Adrenal gland (tissue), 19 donors: ENCODE measurements at places on chromosomes 1 and 21.
A peak's percentile ranks its signal among the peaks of the same experiment; 100 is the strongest.

DNA sequence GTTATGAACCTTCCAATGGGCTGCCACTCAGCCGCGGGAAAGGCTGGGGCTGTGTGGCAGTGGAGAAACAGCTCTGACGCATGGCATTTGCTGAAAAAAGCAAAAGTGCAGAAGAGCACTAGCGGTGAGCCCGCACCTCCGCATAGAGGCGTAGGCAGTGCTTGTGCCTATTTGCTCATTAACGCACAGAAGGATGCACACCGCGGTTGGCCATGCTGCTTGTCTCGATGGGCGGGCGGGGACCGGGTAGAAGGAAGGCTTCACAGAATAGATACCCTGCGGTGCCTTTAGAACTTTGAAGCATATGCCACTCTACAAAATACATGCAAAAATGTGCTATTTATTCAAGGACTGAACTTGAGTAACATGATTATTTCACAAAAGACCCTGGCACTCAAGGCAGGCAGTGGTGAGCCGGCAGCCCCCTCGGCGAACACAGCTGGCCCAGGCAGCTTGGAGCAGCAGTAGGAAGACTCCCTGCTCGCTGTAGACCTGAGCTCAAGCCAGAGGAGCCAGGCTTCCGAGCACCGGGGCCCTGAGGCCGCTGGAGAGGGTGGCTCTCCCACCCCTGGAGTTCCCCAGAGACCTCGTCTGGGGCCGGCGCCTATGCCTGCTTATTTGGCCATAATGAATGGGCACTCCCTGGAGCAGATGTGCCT, 71.5 kb downstream of the SIK1 start:
- no peak for DNase-seq

DNA sequence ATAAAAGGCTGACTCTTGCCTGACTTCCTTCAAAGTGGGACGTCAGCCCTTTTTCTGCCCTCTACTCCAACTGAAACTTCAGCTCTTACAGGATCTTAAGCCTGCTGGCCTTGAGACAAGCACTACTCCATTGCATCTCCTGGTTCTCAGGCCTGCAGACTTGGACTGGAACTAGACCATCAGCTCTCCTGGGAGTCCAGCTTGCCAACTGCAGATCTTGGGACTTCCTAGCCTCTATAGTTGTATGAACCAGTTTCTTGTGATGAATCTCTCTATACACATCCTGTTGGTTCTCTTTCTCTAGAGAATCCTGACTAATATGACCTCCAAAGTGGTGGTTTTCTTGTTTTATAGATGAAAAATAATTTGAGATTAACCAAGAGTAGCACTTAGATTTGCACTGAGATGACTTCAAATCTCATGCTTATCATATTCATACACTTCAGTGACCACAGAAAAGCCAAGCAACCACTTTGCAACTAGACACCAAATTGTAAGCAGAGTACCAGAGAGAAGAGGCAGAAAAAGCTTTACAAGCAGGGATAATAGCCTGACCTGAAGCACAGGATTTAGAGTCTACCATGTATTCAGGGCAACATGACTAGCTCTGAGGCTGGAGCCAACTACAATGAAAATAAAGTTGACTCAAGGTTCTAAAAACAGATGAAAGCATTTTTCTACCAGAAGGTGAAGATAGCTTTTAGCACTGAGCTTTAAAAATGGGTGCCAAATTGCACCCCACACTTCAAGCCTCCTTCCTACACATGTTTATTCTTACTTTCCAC, 661.3 kb upstream of the USP24 start:
- DNase-seq, result no peak

DNA sequence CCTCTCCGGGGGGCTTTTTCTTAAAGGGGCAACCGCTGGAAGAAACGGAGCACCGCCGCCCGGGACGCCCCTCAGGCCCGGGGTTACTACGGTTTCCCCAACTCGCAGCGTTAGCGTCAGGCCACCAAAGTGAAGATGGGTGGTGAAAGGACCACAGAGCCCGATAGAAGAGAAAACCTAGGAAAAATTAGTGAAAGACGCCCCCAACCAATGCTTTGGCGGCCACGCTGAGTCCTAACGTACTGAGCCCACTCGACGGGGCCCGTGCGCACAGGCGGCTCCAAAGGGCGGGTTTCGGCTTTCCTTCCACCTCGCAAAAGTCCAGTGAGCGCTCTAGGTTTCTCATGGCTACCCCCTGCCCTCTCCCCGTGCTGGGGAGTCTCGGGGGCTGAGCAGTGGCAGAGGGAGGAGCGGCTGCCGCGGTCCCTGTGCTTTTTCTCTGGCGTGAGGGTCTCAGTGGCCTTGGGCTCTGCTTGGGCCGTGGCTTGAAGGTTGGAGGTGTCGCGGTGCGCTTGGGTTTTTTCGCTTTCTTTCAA, 12.2 kb upstream of the SPEN start:
- no peak for DNase-seq

GRCh38 chr1:172719694-172720138, 60.8 kb downstream of the FASLG start:
- no peak for DNase-seq

DNA sequence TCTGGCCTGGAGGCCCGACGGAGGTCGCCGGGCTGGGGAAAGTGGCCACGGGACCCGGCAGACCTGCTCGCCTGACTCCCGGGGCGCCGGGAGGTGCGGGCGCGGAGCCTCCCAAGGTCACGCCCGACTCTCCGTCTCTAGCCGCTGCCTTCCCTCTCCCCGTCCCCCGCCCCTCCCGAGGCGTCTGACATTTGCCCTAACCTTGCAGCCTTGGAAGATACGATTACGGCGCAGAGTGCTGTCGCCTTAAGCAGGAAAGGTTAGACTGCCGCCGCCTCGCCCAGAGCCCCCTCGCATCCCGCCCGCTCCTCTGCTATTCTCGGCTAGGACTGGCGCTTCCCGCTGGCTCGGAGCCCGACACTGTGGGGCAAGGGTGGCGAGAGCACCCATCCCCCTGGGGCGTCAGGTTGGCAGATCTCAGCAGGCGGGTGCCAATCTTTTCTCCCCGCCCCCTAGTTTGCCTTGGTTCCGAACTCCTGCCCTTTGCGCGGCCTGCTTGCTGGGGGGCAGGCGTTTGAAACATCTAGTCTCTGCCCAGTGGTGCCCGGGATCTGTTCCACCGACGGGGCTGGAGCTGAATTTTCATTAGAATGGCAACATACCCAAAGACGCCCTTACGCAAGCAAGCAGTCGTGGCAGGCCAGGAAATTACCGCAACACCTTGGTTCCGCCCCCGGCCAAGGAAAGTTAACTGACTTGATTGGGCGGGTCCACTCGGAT, 835 bp downstream of the PGM1 start:
- peak; percentile 85 for DNase-seq

DNA sequence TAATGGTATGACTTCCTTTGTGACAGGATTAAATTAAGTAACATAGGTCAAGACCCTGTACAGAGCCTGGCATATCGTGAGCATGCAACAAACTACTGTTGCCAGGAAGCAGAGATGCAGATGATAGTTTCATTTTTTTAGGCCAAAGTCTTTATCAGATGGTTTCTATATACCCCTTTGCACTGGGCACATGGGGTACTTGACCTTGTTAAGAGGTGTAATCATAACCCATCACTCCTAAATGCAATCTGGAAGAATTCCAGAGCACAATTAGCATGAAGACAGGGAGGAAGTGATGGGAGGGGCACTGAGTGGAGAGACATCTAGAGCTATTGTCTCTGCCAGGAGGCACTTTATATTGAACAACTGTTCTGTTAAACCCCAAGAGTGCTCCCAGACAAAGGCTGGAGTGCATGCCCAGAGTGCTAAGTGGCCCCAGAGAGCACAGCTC, 22.1 kb downstream of the ZBTB17 start:
- no peak for DNase-seq

DNA sequence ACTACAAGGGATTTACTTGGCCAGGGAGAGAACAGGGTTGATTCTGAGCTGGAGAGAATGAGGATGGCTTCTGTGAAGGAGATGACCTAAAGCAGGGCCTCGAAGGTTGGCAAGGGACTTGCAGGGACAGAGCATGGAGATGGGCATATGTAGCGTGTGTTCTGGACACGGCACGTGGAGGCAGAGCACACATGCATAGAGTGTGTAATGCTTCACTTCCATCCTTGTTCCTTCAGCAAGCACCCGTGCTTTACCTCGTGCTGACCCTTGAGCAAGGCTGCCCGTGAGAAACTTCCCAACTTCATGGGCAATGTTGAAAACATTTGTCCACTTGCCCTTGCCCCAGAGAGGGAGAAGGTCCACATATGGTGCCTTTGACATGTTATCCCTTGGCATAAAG, 33.1 kb downstream of the NFIA start:
- no peak for DNase-seq

GRCh38 chr1:185408700-185409270, 91.7 kb upstream of the IVNS1ABP start:
- no peak for DNase-seq

DNA sequence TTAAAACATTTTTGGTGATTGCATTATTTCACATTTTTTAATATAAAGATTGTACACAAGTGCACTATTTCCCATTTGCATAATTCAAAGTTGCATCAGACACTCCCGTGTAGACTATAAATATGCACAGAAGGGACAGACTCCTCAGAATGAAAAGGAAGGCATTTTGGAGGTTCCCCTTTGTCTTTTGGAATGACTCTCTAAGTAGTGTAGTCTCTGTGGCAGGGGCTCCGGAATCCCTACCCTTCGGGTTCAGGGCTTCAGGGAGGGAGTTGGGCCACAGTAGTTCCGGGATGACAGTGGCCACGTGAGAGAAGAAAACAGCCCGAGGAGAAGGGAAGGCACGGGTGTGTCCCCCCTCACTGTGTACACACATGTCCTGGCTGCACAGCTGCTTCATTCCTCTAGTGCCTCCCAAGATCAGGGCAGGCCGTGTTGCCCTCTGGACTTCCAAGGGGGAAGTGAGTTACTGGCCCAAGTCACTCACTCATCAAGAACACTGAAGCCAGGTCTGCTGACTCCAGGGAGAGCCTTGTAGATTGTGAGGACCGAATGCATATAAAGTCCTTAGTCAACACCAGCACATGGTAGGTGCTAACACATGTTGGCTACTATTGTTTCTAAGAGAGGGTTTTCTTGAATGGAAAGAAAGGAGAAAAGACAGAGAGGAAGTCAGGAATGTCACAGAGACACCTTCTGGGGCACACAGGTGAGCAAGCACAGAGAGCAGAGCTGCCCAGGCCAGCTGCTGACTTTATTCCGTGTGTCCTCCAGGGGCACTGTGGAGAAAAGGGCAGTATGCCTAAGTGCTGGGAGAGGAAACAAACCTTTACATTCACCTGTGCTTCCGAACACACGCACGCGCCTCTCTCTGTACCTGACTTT, 39.8 kb downstream of the LHX4 start:
- DNase-seq, result no peak

DNA sequence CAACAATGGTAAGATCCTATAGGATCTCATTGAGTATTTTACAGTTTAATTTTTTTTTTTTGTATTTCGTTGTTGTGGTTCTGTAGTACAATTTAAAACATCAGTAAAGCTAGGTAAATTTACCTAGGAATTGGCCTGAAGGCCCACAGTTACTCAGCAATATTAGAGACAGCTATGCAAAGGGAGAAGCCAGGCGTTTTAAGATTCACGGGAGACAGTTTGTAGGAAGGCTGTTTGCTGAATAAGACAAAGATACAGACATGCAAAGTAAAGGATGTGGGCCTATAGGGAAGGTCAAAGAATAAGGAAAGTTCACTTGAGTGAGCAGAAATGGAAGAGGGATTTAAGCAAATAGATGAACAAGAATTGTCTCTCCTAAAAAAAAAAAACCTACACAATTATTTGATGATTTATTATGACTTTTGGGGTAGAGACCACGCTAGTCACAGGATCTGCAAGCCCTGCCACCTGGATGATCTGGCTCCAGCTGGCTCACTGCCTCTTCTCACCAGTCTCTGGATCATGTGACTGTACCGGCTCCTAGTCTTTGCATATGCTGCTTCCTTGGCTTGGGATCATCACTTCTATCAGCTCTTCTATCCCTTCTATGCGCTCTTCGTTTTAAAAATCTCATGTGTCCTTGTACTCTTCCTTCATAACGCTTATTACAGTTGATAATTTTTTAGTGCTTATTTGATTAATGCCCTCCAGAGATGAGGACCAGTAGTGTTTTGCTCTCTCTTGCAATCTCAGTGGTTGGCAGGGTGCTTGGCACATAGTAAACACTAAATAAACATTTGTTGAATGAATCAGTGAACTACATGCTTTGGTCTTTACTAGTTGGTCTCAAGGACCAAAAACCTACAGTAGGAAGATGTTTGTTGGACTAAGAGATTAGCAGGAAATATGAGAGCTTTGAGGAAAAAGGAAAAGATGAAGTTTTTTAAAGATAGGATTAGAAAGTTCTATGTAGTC, 14.1 kb downstream of the DYRK1A start:
- peak; percentile 43 for DNase-seq

DNA sequence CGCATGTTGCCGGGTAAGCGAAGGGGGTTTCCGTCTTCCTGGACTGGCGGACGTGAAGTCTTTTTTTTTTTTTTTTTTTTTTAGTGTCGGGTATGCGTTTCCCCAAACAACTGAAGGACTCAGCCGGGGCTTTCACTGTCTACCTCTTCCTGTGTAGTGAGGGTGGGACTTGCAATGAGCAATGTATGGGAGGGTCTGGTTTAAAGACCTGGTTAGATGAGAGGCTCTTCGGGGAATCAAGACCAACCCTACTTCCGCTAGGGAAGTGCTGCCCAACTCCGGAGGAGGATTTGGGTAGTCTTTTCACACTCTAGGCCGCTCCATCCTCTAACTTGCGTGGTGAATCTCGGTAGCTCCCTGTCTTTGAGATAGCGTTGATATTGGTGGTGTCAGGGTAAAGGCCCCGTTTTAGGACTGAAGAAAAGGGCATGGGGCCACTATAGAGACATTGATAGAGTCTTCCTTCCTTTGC, 754 bp downstream of the PRRC2C start:
- DNase-seq, result no peak

DNA sequence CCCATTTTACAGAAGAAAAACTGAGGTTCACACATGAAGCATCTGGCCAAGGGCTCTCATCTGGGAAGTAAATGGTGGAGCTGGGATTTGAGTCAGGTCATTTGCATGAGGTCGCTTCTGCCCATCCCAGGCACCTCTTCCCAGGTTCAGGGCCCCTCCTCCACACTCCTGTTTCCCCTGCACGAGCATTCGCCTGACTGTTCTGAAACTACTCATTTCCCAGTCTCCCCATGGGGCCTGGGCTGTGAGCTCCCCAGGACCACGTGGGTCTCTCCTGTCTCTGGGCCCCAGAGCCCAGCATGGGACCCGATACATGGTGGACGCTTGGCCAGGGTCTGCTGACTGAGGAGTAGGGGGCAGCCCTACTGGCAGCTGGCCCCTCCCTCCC, 360.8 kb downstream of the MATN1 start:
- DNase-seq, result no peak

DNA sequence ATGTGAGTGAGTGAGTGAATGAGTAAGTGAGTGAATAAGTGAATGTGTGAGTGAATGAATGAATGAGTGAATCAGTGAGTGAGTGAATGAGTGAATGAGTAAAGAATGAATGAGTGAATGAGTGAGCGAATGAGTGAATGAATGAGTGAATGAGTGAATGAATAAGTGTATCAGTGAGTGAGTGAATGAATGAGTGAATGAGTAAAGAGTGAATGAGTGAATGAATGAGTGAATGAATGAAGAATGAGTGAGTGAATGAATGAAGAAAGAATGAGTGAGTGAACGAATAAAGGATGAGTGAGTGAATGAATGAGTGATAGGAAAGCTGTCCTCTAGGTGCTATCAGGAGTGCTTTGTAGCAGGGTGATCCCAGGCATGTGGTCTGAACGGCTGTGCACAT, 35.7 kb downstream of the CFAP74 start:
- no peak for DNase-seq

GRCh38 chr1:116854716-116855115, 55.0 kb upstream of the PTGFRN start:
- no peak for DNase-seq
